ENCODE measurements at places on chromosomes 7 and 10.

GRCh38 chr10:88911116-88911515 lies 31.1 kb downstream of the STAMBPL1 start:
- no peak for DNase-seq

GRCh38 chr10:49300140-49300974 lies 1.4 kb downstream of the C10orf71 start:
- peak; percentile 79 for DNase-seq

DNA sequence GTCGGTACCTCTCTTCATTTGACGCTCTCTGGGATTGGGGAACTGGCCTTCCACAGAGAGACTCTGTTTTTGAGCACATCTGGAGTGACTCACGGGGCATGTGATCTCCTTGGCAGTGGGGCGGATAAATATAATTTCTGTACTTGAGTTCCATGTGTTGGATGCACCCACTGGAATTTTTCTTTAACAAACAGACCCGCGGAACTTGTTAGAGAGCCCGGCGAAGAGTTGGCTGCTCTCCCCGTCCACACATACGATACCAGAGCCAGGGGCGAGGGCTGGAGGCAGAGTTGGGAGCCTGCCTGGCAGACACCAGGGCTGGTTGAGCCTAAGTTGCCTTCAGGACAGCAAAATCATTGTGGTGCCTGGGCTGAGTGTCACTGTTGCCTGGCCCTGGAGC lies at the start of gene FAM180A:
Gene FAM180A, minus strand, starts transcription at position 44 of the 400 bp plus-strand sequence. CDS start 233 bp downstream, outside the sequence.
- peak; percentile 50 for DNase-seq

GRCh38 chr10:8998751-8999150 lies 944.3 kb downstream of the GATA3 start:
- no peak for DNase-seq

GRCh38 chr10:63273577-63273976 lies 140.4 kb downstream of the NRBF2 start:
- DNase-seq, result no peak

GRCh38 chr10:87054373-87055295 lies 34.5 kb downstream of the FAM25A start:
- DNase-seq, result no peak

DNA sequence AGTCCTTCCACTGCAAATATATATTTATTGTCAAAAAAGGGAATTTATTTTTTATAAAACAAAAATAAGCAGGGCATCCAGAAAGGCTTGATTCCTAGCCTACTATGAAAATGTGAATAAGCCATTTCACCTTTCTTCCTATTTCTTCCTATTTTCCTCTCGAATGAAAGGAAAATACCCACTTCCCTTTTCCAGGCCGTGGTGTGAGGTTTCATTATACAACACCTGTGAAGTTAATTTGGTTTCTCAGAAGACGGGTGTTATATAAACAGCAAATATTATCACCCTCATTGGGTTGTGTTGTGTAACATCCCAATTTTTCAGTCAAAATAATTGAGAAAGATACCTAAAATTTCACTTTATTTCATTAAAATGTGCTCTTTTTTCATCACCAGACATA lies 214.3 kb downstream of the DGKB start:
- no peak for DNase-seq

- no peak for DNase-seq
These were observed 24.2 kb upstream of the DDC start for GRCh38 chr7:50589364-50589763.

- peak; percentile 58 for DNase-seq
These were observed 72.3 kb upstream of the DNAJB12 start for GRCh38 chr10:72426986-72427385.

DNA sequence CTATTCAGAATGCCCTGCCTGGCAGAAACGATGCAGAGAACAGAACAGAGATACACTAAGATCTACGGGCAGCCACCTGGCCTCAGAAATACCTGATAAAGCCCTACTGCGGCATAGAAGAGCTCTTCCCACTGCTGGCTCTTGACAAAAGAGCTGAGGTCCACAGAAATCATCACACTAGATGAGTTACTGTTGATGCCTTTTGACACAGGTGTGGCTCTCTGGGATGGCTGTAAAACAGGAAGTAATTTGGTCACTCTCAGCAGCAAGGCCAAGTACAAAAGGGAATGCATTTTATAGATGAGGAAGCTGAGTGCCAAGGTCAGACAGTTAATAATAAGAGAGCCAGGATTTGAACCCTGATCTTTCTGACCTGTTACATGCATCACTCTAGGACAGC lies 35.0 kb upstream of the ACSL5 start:
- no peak for DNase-seq

Data from skin of body (tissue), 3 donors.